ENCODE measurements at places on chromosomes 4 and X. TPM values are rescaled to one million over a fixed set of nuclear protein-coding genes. Genes with fewer than 3 reads are reported as not detected.

Gene FGA
- 0.49 TPM for total RNA-seq

Gene SLBP
- total RNA-seq, result 39.9 TPM

Gene MAGEA9B
- not detected for total RNA-seq

Gene HSFX2
- total RNA-seq, result 0.75 TPM

Gene VCX
- total RNA-seq, result not detected

Gene REPS2
- 8.6 TPM for total RNA-seq

Gene LUZP4
- not detected for total RNA-seq

Gene TMEM175
- 9.8 TPM for total RNA-seq

Gene TXK
- 0.35 TPM for total RNA-seq

Gene NOX1
- not detected for total RNA-seq

Gene ANKRD17
- 42.8 TPM for total RNA-seq

All from muscle of leg (tissue), 16 donors.